Breast epithelium (tissue), 4 donors: ENCODE measurements at places on chromosomes 13 and 19.

DNA sequence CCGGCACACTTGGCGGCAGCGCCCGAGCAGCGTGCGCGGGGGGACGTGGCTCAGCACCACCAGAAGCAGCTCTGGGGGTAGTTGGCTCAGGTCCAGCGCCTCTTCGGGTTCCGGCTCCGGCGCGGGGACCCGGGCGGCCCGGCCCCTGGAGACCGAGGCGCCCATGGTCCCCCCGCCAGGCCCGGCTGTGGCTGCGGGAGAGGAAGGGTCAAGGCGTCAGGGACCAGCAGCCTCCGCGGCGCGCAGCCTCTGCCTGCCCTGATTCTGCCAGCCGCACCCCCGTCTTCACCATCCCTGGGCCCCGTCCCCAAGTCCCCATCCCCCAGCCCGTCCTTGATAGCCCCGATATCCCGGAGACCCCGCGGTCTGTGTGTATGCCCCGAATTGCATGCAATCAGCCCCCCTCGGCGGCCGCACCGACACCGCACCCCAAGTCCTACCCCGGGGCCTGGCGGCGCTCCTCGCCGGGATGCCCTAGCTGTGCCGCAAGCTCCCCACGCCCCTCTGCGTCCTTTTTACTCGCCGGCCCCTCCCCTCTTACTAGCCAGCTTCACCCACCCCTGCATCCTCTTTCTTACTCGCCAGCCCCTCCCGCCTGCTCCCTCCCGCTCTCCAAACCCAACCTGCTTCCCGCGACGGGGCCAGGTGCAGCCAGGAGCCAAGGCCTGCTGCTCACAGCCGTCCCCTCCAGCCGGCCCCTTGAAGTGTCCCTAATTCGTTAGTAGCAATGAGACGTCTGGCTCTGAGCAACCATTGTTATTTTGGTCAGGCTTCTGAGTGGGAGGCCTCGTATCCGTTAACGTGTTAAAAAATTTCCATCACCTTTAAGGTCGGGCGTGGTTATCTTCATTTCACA, at the start of gene FBXO27:
FBXO27 (minus strand) TSS at position 487 of the 856 bp plus-strand sequence; CDS start at position 165, 322 bp downstream.
- H3K4me1 ChIP-seq: no peaks in the 10 kb centered on the region
- peak; percentile 19 for DNase-seq
- H3K4me3 ChIP-seq: peak within 1 kb of the TSS; percentile 48
- H3K27me3 ChIP-seq: no peaks in the 10 kb centered on the region
- peak within 1 kb of the TSS; percentile 80 for H3K27ac ChIP-seq
- H3K36me3 ChIP-seq: no peaks in the 10 kb centered on the region

DNA sequence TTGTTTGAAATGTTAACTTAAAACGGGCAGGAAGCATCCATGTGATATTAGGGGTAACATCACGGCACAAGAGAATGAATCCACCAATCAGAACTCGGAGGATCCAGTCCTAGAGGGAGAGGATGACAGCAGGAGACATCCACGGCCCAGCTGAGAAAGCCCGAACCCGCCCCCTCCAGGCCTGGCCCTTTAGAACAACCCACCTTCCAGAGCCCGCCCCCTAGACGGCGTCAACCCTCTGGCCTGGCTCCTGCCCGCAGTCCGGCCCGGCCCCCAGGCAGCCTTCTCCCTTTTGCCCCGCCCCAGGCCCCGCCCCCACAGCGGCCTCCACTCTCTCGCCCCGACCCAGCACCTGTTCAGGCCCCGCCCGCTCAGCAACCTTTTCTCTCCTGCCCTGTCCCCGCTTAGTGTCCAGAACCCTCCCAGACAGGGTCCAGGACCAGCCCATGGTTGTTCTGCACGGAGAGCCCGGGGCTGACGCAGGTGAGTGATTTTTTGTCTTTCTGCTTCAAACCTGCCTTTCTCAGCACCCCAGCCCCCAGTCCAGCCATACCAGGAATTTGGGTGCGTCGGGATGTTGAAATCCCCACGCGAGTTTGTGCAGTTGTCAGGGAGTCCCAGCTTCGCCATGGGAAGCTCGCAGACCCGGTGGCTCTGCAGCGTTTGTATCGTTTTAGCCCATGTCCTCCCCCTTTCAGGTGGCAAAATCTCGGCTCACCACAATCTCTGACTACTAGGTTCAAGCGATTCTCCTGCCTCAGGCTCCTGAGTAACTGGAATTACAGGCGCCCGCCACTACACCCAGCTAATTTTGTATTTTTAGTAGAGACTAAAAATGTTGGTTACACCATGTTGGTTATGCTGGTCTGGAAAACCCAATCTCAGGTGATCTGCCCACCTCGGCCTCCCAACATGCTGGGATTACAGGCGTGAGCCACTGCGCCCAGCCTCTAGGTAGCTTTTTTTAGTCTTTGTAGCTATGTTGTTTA, 16.1 kb downstream of the ZNF816 start:
- no peaks in the 10 kb centered on the region for H3K27me3 ChIP-seq
- no peak for DNase-seq
- H3K4me3 ChIP-seq: no peak overlapping the region
- H3K36me3 ChIP-seq: peaks cover 1% of the 10 kb centered on the region

DNA sequence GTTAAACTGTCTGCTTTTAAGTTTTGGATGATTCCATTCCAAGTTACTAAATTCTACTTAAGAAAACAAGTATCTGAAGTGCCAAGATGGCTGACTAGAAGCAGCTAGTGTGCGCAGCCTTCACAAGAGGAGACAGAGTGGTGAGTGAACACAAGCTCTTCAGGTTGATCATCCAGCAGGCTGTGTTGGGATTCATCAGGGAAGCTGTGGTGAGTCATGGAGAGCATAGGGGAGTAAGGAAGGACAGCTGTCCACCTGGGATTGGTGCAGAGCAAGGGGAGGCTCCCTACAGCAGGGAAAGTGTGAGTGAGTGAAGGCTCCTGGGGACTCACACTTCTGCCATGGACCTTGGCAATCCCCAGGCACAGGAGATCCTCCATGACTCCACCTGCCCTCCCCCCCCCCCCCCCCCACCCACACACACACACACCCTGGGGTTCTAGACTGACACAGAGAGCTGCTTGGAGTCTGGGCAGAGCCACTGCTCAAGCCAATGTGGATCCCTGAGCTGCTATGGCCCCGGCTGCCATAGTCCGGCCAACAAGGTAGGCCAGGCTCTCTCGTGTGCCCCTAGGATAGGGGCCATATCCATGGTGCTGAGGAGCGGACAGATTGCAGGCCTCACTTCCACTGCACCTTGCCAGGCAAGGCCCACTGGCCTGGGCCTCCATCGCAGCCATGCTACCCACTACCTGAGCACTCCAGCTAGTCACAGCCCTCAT, 23.5 kb downstream of the SLC25A15 start:
- no peak for DNase-seq
- H3K4me1 ChIP-seq: no peaks in the 10 kb centered on the region

- H3K36me3 ChIP-seq: no peaks in the 10 kb centered on the region
- no peaks in the 10 kb centered on the region for H3K4me1 ChIP-seq
- H3K27me3 ChIP-seq: no peaks in the 10 kb centered on the region
- H3K4me3 ChIP-seq: peak overlapping the region; percentile 70
- no peak for DNase-seq
Measured at GRCh38 chr13:73060251-73061160, 1.7 kb downstream of the KLF5 start.

GRCh38 chr13:26299168-26299750, 45.3 kb downstream of the CDK8 start:
- no peak overlapping the region for H3K27ac ChIP-seq
- H3K4me3 ChIP-seq: no peak overlapping the region
- no peaks in the 10 kb centered on the region for H3K27me3 ChIP-seq
- H3K4me1 ChIP-seq: no peaks in the 10 kb centered on the region

DNA sequence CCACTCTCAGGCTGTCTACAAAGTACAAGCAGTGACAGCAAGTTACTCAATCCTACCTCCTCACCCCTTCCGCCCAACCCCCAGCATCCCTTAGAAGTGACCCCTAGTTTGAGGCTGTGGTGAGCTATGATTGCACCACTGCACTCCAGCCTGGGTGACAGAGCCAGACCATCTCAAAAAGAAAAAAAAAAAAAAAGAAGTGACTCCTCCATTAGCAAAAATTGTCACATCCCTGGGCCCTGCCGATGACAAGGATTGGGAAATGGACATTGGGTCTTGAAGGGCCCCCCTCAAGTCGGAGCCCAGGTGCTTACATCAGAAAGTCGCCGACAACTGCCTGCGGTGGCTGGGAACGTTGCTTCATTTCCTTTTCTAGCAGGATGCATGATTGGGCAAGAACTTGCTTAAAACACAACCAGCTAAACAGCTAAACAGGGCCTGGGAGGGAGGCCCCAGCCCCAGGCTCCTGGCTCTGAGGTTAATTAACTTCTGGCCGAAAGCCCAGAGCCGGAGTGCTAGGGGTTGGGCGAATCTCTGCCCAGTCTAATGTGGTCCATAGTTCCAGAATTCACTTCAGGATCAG, 15.3 kb downstream of the RAB3D start:
- DNase-seq: peak; percentile 93
- H3K36me3 ChIP-seq: no peaks in the 10 kb centered on the region
- peaks cover 21% of the 10 kb centered on the region for H3K4me1 ChIP-seq
- H3K27ac ChIP-seq: peak overlapping the region; percentile 74

DNA sequence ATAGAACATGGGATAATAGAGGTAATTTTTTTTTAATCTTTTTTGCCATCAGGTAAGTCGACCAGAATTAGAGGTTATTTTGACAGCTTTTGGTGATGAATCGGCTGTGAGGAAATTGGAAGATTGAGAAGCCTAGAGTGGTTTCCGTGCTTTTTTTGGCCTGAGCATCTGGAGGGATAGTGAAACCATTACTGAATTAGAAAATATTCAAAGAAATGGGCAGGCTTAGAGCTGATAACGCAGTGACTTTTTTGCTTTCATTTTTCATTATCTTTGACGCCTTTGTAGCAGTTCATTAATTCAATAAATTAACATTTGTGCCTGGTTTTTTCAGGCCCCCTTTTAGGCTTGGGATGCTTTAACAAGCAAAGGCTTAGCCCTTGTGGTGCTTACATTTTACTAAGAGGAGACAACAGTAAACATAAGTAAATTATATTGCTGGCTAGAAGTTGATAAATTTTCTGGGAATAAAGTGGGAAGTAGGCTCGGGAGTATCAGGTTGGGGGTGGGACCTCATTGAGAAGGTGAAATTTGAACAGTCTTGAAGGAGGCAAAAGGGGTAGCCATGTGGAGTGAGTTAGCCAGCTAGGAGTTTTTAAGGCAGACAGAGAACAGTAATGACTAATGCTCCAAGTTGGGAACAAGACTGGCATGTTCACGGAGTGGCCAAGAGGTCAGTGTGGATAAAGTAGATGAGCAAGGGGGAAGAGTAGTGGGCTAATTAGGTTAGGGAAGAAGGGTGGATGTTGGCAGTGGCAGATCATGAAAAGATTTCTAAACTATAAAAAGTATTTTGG, 36.5 kb downstream of the GTF2F2 start:
- DNase-seq: no peak
- no peaks in the 10 kb centered on the region for H3K36me3 ChIP-seq
- no peak overlapping the region for H3K4me3 ChIP-seq

- H3K4me1 ChIP-seq: no peaks in the 10 kb centered on the region
- no peaks in the 10 kb centered on the region for H3K27me3 ChIP-seq
- no peak overlapping the region for H3K4me3 ChIP-seq
- no peak for DNase-seq
- H3K36me3 ChIP-seq: no peaks in the 10 kb centered on the region
- H3K27ac ChIP-seq: no peak overlapping the region
Measured at GRCh38 chr13:50448535-50448998, 394.9 kb downstream of the DLEU7 start.

GRCh38 chr13:112356190-112356589, 20.0 kb upstream of the SPACA7 start:
- no peak overlapping the region for H3K4me3 ChIP-seq
- H3K4me1 ChIP-seq: no peaks in the 10 kb centered on the region
- H3K36me3 ChIP-seq: no peaks in the 10 kb centered on the region
